A549 treated with dexamethasone at 1 μM for 4 hours (cell line): ENCODE measurements at places on chromosomes 6 and 20. TPM values are rescaled to one million over a fixed set of nuclear protein-coding genes. Genes with fewer than 3 reads are reported as not detected.

Gene KCNK16
- total RNA-seq = not detected in 5 replicates

Gene TAF11
- total RNA-seq = 17.1 to 20.2 TPM (median 19.7 TPM) in 5 replicates

Gene OR12D3
- not detected in 5 replicates for total RNA-seq

Gene MYCT1
- total RNA-seq = 0.09 TPM in 1 of 5 replicates, not detected in the others

Gene DPPA5
- not detected in 5 replicates for total RNA-seq

Gene LRP11
- total RNA-seq = 27.3 to 38.0 TPM (median 36.4 TPM) in 5 replicates

Gene EGFL8
- total RNA-seq = 0.70 to 2.2 TPM (median 1.5 TPM) in 5 replicates

Gene GABBR1
- total RNA-seq = 2.4 to 5.9 TPM (median 4.3 TPM) in 5 replicates
